NCI-H187 (cell line): ENCODE measurements at places on chromosomes 3 and 15.

DNA sequence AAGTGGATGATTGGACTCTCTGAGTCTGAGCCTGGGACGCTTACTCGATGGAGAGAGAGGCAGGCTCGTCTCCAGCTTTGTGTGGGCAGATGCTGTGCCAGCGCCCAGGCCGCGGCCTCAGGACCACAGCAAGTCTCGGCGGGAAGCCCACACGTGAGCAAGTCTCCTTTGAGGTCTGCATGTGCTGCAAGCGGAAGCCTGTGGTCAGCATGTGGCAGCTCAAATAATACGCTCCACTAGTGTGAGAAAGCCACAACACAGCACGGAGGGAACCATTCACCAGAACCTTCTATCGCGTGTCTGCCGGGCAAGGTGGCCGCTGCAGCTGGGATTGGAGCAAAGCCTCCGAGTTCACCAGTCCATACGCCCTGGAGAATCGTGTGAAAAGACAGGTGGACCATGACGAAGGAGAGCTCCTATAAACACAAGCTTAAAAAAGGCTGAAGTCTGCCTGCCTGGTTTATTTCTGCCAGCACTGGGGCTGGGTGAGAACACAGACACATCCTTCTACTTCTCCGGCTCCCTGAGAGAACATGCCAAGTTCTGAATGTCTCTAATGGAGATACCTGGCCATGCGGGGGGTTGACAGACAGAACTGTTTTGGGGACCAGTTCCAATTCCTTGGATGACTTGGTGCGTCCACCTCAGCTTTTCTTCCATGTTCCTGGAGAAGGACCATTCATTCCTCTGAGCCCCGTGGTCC, 82.0 kb upstream of the LRIG1 start:
- DNase-seq: no peak

- DNase-seq: no peak
Observed at GRCh38 chr3:17915341-17915740, 172.9 kb upstream of the TBC1D5 start.

GRCh38 chr3:114071786-114072185, 15.2 kb downstream of the QTRT2 start:
- DNase-seq: no peak

DNA sequence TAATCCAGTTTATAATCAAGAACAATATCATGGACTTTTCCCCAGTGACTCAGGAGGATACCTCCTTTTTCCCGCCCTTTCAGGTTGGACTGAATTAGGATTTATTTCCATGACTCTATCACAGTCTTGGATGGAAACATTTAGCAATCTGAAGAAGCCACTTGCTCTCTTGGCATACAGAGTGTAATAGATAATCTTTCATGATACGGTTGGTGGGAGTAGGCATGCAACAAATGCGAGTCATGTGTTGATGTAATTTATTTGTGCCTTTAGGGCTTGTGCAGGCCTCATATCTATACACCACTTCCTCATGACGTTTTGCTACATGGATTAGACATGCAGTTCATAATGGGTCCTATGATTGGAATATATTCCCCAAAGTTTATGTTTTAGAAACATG, 54.2 kb upstream of the MCTP2 start:
- no peak for DNase-seq

- DNase-seq: no peak
Observed at GRCh38 chr3:65408531-65409175, 630.1 kb downstream of the MAGI1 start.

DNA sequence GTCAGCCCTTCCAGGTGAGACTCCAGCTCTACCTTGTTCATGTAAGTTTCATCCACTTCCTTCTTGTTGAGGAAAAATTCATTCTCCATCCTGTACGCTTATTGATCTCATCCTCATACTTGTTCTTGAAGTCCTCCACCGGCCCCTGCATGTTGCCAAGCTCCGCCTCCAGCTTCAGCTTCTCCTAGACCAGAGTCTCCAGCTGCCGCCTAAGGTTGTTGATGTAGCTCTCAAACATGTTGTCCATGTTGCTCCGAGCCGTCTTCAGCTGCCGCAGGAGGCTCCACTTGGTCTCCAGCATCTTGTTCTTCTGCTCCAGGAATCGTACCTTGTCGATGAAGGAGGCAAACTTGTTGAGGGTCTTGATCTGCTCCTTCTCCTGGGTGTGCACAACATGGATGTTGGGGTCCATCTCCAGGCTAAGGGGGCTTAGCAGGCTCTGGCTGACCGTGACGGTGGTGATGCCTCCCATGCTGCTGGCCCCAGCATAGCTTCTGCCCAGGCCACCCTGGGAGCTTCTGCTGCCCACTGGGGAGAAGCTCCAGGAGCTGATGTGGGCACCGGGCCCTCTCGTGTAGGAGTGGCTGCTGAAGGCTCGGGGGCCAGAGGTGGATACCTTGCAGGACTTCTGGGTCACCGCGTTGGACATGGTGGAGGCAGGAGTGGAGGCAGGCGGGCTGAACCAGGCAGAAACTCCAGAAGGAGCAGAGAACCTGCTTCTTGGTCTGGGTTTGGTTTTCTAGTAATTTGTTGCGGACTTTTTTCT, 422.6 kb upstream of the ARPP21 start:
- DNase-seq: no peak

DNA sequence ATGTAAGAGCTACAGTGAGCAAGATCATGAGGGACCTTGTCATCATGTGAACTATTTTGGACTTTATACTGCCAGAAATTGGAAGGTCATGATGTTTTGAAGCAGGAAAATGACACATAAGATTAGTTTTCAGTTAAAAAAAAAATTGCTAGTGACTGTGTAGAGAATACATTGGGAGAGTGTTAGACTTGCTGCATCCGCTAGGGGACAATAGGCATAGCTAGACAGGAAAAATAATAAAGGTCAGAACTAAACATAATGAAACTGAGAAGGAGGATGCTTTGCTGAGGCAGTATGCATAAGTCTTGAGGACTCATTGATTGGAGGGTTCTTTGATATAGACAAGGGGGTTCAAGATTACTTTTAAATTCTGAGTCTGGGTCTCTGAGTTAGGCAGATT, 275.8 kb upstream of the KCNH8 start:
- no peak for DNase-seq

DNA sequence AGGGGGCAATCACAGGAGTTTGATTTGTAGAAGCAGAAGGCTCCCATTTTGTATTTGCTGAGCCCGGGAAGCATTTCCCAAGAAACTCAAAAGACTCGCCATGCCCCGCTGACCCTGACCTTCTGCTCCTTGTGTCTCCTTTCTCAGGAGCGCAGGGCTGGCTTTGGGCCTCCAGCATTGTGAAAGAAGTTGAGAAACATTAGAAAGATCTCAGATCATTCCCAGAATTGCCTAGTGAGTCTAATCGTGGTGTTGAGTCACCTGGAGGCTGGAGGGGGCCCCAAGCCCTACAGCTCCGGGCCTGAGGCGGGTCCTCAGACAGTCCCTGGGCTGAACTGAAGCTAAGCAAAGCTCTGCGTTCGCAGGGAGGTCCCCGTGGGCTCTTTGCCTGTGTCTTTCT, 10.9 kb upstream of the PIGZ start:
- no peak for DNase-seq

GRCh38 chr3:430186-430585, 233.6 kb downstream of the CHL1 start:
- no peak for DNase-seq

DNA sequence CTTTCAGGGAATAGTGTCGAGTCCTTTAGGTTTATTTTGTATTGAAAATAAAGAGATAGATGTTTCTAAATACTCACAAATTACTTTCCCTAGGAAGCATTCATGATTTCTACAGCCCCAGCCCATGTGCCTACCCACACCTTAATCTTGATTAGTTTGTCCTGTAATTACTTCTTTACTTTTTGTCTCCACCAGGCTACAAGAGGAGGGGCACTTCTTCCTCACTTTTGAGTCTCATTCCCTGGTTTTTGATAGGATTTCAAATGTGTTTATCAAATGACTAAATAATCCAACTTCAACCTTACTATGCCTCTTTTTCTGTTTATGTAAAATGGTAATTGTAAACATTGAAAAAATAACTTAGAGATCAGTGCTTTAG, 1.8 kb downstream of the PXK start:
- DNase-seq: no peak

DNA sequence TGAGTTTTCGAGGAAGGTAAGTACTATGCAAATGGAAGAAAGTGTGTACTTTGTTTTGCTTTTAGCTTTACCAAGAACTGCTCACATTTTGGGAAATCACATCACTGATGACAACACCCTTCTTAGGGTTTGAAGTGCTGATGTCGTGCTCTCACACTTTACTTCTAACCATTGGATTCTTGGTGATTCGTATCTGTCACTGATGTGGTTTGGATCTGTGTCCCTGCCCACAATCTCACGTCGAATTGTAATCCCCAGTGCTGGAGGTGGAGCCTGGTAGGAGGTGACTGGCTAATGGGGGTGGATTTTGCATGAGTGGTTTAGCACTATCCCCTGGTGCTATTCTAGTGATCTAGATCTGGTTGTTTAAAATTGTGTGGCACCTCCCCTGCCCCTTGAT, 75.4 kb upstream of the RGMA start:
- DNase-seq: no peak

GRCh38 chr3:128404276-128405068, 62.2 kb downstream of the DNAJB8 start:
- DNase-seq: no peak

- no peak for DNase-seq
Observed at GRCh38 chr3:134253475-134254226, 3.0 kb upstream of the RYK start.
